ENCODE measurements at places on chromosomes 3 and 15.
A peak's percentile ranks its signal among the peaks of the same experiment; 100 is the strongest.

GRCh38 chr3:58063022-58063815 lies 55.0 kb downstream of the FLNB start:
- H3K4me3 ChIP-seq: no peak overlapping the region
- H3K27ac ChIP-seq: no peak overlapping the region
- H3K4me1 ChIP-seq: peaks cover 5% of the 10 kb centered on the region

GRCh38 chr3:25783661-25784512 lies 644 bp upstream of the NGLY1 start:
- H3K27me3 ChIP-seq: no peaks in the 10 kb centered on the region
- peak overlapping the region; percentile 89 for H3K27ac ChIP-seq
- H3K36me3 ChIP-seq: peaks cover 4% of the 10 kb centered on the region
- peak overlapping the region; percentile 86 for H3K4me3 ChIP-seq
- DNase-seq: no peak

DNA sequence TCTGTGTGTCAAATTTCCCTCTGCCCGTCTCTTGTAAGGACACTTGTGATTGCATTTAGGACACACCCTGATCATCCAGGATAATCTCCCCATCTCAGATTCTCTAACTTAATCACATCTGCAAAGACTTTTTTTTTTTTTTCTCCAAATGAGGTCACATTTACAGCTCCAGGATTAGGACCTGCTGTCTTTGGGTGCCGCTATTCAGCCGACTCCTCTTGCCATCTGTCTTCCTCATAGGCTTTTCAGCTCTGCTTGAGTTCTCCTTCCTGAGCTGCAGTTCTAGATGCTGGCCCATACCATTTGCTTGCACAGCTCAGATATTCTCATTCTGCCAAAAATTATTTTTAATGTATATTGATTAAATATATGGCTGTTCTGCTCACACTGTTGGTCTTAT lies 94.3 kb upstream of the TLE3 start:
- DNase-seq: no peak
- peaks cover 4% of the 10 kb centered on the region for H3K36me3 ChIP-seq
- peaks cover 61% of the 10 kb centered on the region for H3K27me3 ChIP-seq
- peaks cover 5% of the 10 kb centered on the region for H3K4me1 ChIP-seq
- no peak overlapping the region for H3K27ac ChIP-seq

GRCh38 chr15:73899197-73900094 lies 26.1 kb downstream of the TBC1D21 start:
- no peaks in the 10 kb centered on the region for H3K4me1 ChIP-seq
- DNase-seq: no peak
- peaks cover 29% of the 10 kb centered on the region for H3K27me3 ChIP-seq
- H3K27ac ChIP-seq: no peak overlapping the region
- H3K36me3 ChIP-seq: no peaks in the 10 kb centered on the region

GRCh38 chr3:8529181-8529637 lies 27.6 kb downstream of the LMCD1 start:
- H3K36me3 ChIP-seq: no peaks in the 10 kb centered on the region
- no peak for DNase-seq
- no peak overlapping the region for H3K4me3 ChIP-seq
- peaks cover 12% of the 10 kb centered on the region for H3K27me3 ChIP-seq
- peaks cover 6% of the 10 kb centered on the region for H3K4me1 ChIP-seq
- no peak overlapping the region for H3K27ac ChIP-seq

DNA sequence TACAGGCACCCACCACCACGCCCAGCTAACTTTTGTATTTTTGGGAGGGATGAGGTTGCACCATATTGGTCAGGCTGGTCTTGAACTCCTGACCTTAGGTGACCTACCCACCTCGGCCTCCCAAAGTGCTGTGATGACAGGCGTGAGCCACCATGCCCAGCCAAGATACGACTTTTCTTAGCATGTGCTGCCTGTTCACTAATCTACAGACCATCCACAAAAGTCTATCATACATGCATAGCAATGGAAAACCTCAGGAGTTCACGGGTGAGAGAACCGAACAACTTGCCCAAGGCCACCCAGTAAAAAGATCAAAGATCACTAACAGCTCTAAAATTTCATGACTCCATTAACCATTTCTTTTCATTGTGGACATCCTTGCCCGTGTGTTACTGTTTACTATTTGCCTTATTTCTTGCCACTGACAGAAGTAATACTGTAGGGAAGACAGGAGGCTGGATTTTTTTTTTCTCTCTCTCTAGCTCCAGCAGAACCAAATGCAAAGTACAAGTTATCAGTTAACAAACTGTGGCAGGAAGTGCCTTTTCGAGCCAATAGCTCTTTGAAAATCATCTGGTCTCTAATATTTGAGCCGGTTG lies 92.3 kb downstream of the FOXP1 start:
- H3K36me3 ChIP-seq: peaks cover 42% of the 10 kb centered on the region
- no peaks in the 10 kb centered on the region for H3K27me3 ChIP-seq
- H3K27ac ChIP-seq: no peak overlapping the region
- peaks cover 70% of the 10 kb centered on the region for H3K4me1 ChIP-seq
- no peak overlapping the region for H3K4me3 ChIP-seq

DNA sequence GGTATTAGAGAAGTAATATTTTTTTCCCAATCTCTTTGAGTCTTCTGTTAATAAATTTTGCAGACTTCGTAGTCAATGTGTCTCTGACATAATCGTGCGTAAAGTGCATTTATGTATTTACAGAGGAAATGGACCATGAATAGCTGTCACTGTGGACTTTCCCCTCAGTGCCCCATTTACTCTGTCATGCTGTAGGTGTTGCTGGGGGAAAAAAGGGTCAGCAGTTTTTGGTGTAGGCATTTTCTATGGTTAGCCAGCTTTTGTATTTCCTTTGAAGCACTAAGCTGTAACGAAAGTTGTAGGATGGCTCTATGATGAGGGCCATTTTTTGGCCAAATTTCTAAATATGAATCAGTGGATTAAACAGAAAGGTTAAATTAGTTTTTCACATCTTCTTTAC lies 598.4 kb downstream of the FGF12 start:
- H3K4me1 ChIP-seq: no peaks in the 10 kb centered on the region
- no peak overlapping the region for H3K27ac ChIP-seq
- H3K36me3 ChIP-seq: no peaks in the 10 kb centered on the region
- no peaks in the 10 kb centered on the region for H3K27me3 ChIP-seq

DNA sequence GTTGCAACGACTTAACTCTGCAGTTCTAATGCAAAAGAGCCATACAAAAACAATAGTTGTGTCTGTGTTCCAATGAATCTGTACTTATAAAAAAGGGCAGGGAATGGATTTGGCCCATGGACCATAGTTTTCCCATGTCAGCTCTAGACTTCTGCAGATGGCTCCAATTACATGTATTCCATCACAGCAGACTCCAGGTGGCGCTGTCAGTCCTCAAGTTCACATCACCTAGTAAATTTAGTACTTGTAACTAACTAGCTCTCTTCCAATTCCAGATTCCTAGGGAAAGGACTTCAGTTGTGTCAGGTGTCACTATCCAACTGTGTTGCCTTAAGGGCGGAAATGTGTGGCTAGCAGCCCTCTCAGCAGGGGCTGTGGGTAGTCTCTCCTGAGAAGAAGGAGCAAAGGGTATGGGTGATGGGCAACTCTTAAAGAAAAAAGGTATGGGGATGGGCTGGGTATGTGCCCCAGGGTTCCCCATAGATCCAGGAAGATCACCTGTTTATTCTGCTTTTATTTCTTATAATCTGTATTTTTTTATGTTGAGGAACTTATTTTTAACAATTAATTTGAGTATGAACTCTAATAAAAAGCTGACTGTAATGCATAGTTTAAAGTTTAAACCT lies 36.2 kb downstream of the BBS4 start:
- peak; percentile 8 for DNase-seq
- no peaks in the 10 kb centered on the region for H3K4me1 ChIP-seq
- no peak overlapping the region for H3K4me3 ChIP-seq
- H3K27ac ChIP-seq: no peak overlapping the region
- H3K27me3 ChIP-seq: no peaks in the 10 kb centered on the region

- H3K27ac ChIP-seq: no peak overlapping the region
- H3K4me1 ChIP-seq: peaks cover 4% of the 10 kb centered on the region
- no peaks in the 10 kb centered on the region for H3K36me3 ChIP-seq
- H3K27me3 ChIP-seq: no peaks in the 10 kb centered on the region
Measured at GRCh38 chr3:114504941-114505628, 211.3 kb downstream of the TIGIT start.

DNA sequence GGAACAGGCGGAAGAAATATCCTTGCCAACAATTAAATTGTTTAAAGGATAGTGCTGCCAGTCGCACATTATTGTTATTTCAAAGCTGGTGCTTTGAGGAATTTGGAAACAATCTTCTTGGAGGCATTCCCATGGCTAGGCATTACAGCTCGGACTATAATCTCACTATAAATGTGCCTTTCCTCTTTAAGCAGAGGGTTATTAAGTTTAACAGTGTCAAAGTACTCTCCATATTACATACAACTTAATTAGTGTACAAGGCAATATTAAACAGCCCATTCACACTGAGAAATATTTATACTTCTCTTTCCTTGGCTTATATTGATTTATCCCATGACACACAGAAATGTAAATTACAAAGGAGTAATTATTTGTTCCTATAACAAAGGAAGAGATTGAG lies 54.0 kb upstream of the FAM3D start:
- no peak overlapping the region for H3K4me3 ChIP-seq
- H3K36me3 ChIP-seq: no peaks in the 10 kb centered on the region
- no peak overlapping the region for H3K27ac ChIP-seq
- no peaks in the 10 kb centered on the region for H3K27me3 ChIP-seq
- no peak for DNase-seq

GRCh38 chr3:183662099-183662498 lies 26.7 kb downstream of the KLHL24 start:
- H3K4me1 ChIP-seq: peaks cover 5% of the 10 kb centered on the region
- H3K27me3 ChIP-seq: no peaks in the 10 kb centered on the region
- H3K4me3 ChIP-seq: no peak overlapping the region

GRCh38 chr3:166100730-166101129 lies 263.5 kb upstream of the BCHE start:
- H3K4me3 ChIP-seq: no peak overlapping the region
- no peak overlapping the region for H3K27ac ChIP-seq
- H3K4me1 ChIP-seq: no peaks in the 10 kb centered on the region
- DNase-seq: no peak
- H3K27me3 ChIP-seq: no peaks in the 10 kb centered on the region

DNA sequence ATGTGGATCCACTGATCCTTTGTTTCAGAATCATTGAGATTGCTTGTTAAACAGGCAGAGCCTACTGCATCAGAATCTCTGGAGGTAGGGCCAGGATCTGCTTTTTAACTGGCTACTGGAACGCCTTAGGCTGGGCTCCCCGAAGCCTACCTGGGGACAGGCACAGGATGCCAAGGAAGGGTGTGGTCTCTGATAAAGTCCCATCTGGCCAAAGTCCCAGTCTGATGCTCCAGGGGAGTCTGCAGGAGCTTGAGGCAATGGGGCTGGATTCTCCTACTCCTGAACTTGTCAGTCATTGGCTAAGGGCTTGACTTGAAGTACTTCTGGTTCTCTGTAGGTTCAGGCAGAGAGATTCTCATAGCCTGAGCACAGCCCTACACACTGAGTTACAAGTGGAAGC lies 22.4 kb upstream of the CCK start:
- peaks cover 16% of the 10 kb centered on the region for H3K27me3 ChIP-seq
- DNase-seq: no peak

- peaks cover 29% of the 10 kb centered on the region for H3K36me3 ChIP-seq
- DNase-seq: peak; percentile 22
- peaks cover 21% of the 10 kb centered on the region for H3K4me1 ChIP-seq
Measured at GRCh38 chr15:23035964-23036566, 3.3 kb downstream of the TUBGCP5 start.

DNA sequence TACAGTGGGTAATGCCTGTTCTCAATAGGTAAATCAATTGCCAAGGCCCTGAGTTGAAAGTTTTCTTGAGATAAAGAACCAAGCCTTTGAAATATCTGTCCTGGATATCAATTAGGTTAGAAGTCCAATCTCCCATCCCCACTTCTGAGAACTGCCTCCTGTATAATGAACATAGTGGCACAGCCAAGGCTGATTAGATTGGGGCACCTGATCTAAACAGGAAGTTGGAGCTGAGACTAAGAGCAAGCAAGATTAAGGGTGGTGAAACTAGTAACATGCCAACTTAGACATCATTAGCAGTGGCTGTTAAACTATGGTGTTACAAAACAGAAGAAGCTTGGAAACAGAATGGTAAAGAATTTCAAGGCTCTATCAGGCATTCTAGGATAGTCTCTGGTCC lies 137.7 kb upstream of the TMEM108 start:
- H3K4me1 ChIP-seq: no peaks in the 10 kb centered on the region
- H3K27ac ChIP-seq: no peak overlapping the region
- no peak for DNase-seq
- no peaks in the 10 kb centered on the region for H3K36me3 ChIP-seq
- H3K4me3 ChIP-seq: no peak overlapping the region

GRCh38 chr15:86121568-86122225 lies 42.0 kb downstream of the AGBL1 start:
- H3K27me3 ChIP-seq: no peaks in the 10 kb centered on the region
- no peaks in the 10 kb centered on the region for H3K36me3 ChIP-seq
- H3K4me1 ChIP-seq: no peaks in the 10 kb centered on the region
- no peak for DNase-seq
- no peak overlapping the region for H3K4me3 ChIP-seq
- no peak overlapping the region for H3K27ac ChIP-seq

DNA sequence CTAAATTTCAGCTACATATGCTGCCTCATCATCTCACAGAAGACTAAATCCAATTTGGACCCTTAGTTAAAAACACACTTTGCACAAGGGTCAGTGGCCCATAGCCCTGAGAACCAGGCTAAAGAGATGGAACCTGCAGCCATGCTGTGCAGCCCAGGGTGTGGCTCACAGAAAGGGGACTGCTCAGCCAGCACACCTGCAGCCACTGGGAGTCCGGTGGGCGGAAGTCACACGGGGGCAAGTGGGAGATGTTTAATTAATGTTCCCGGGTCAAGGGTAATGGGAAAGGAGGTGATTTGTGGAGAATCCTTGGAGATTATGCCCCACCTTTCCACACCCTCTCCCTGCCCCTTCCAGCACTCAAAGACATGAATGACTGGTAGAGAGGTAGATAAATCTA lies 467.4 kb downstream of the EPHB1 start:
- no peaks in the 10 kb centered on the region for H3K36me3 ChIP-seq
- no peaks in the 10 kb centered on the region for H3K4me1 ChIP-seq
- no peak for DNase-seq
- no peak overlapping the region for H3K27ac ChIP-seq
- H3K27me3 ChIP-seq: no peaks in the 10 kb centered on the region
- H3K4me3 ChIP-seq: no peak overlapping the region

- H3K27me3 ChIP-seq: peaks cover 85% of the 10 kb centered on the region
- no peak overlapping the region for H3K4me3 ChIP-seq
- no peaks in the 10 kb centered on the region for H3K36me3 ChIP-seq
- no peak for DNase-seq
Measured at GRCh38 chr3:42262525-42262924, 3.5 kb downstream of the CCK start.

DNA sequence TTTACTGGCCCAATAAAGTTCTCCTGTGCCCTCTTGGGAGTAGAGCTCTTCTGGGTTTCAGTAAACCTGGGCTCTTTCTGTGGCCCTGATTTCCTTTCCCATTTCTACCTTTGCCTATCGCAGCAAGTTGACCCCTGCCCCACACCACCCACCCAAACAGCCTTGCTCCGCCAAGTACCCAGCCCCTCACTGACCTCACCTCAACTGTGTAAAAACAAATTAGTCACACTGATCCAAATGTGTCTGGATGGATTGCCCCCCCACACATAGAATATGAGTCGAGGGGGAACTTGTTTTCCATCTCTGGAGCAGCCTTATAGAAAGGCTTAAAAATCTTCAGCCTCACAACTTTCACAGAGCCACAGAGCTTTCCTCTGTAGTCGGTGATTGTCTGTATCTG lies 28.6 kb upstream of the VEPH1 start:
- H3K4me1 ChIP-seq: no peaks in the 10 kb centered on the region
- no peak overlapping the region for H3K4me3 ChIP-seq
- no peak overlapping the region for H3K27ac ChIP-seq
- no peaks in the 10 kb centered on the region for H3K27me3 ChIP-seq
- no peak for DNase-seq

- H3K36me3 ChIP-seq: no peaks in the 10 kb centered on the region
- DNase-seq: no peak
- no peak overlapping the region for H3K27ac ChIP-seq
- H3K27me3 ChIP-seq: peaks cover 10% of the 10 kb centered on the region
Measured at GRCh38 chr3:159751146-159751545, 237.5 kb upstream of the IL12A start.
